ENCODE measurements at places on chromosomes 2 and 18.
A peak's percentile ranks its signal among the peaks of the same experiment; 100 is the strongest.

DNA sequence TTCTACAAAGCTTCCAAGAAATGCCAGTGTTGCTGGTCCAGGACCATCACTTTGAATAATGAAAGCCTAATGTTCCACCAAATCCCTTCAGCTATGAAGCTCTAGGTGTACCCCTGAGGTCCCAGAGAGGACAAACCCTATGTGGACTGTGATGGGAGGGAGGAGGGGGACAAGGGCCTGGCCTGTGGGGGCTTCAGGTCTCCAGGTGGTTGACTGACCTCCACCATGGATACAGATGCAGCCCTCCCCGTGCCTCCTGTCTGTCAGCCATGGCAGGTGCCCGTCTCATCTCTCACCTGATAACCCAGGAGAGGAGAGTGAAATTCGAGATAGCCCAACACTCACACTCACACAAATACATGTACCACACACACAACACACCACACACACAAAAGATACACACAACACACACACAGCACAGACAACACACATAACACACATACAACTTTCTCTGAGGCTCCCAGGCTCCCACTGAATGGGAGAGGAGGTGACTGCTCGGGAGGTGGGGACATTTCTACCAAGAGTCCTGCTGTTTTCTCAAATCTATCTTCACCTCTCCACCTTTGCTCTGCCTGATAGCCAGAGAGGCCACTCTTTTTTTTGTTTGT, 12.8 kb upstream of the RHOB start:
- DNase-seq, result no peak

- no peak for DNase-seq
Measured at GRCh38 chr2:6933911-6934310, 16.7 kb downstream of the RNF144A start.

DNA sequence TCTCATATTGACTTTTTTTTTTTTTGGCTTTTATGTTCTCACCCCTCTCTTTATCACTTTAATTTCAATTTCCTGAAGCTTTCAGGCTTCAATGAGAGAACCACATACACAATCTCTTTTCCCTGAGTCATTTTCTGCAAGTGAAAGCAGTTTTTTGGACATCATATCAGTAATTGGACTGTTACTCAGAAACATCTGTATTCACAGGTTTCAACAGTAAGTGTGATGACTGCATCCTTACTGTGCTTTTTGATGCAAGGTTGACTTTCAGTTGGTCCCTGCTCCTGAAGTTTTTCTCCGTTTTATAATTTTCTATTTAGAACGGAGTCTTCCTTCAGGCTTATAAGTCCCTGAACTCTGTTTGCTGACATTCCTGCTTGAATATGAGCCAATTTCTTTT, 70.5 kb upstream of the CCBE1 start:
- no peak for DNase-seq

GRCh38 chr2:123840016-123840415, 185.1 kb upstream of the CNTNAP5 start:
- no peak for DNase-seq

- DNase-seq, result peak; percentile 92
Measured at GRCh38 chr2:85277416-85278158, 50.2 kb downstream of the TGOLN2 start.

GRCh38 chr2:31324016-31324633, 90.2 kb downstream of the EHD3 start:
- no peak for DNase-seq

- DNase-seq, result no peak
Measured at GRCh38 chr2:26325851-26326250, 20.1 kb upstream of the SELENOI start.

DNA sequence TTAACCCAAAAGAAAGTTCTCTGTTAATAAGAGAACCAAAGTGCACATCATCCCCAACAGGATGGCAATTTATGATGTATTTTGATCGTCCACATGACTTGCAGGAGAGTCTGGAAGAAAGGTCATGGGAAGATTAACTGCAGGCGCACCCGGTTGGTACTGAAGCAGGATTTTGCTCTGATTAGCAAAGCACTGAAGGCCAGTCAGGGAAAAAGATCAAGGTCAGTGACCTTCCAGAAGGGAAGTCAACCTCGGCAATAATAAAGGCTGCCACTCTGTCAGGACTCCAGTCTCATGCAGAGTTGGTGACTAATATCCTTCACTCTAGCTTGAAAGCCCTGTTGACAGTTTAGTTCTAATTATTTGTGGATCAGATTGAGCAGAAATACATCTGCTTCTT, 432.7 kb upstream of the RAB12 start:
- peak; percentile 15 for DNase-seq

DNA sequence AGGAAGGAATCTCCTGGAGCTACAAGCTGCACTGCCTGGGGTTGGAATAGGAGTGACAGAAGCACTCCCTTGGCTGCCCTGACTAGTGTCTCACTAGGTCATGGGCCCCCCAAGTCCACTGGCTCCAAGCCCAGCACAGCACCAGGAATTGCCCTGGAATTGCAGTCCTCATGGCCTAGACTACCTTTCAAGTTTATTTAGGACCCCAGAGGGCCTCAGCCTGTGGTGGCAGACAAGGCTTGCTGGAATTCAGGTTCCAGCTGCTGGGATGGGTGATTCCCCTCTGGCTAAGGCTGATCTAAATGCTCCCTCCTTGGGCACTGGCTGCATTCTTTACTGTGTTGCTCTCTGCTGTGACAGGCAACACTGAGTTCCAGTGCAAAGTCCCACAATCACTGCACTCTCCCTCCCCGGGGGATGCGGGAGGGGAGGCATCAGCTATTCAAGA, 14.0 kb downstream of the STRADB start:
- DNase-seq, result peak; percentile 36

- DNase-seq, result peak; percentile 51
Measured at GRCh38 chr18:49768051-49768391, 45.3 kb downstream of the ACAA2 start.

DNA sequence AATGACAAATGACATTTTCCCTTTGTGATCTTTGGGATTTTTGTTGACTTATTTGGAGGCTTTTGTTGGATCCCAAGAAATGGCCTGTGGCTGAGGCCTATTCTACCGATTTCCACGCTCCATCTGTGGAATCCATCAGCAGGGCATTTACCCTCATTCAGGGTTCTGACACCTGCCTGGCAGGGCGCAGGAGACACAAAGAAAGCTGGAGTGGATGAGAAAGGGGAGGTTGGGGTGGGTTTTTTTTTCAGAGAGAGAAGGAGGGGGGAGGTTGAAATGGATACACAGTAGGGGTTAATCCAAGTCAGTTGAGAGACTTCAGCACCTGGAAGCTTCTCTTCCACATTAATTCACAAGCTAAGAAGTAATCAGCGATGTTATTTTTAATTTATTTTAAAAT, 59.7 kb downstream of the PAX3 start:
- DNase-seq, result no peak

- no peak for DNase-seq
Measured at GRCh38 chr18:9353596-9353995, 19.0 kb downstream of the TWSG1 start.

GRCh38 chr2:238820197-238820596, 27.7 kb upstream of the TWIST2 start:
- no peak for DNase-seq
